Retinal pigment epithelial cell (primary cell): ENCODE measurements at places on chromosomes 2 and 18.

DNA sequence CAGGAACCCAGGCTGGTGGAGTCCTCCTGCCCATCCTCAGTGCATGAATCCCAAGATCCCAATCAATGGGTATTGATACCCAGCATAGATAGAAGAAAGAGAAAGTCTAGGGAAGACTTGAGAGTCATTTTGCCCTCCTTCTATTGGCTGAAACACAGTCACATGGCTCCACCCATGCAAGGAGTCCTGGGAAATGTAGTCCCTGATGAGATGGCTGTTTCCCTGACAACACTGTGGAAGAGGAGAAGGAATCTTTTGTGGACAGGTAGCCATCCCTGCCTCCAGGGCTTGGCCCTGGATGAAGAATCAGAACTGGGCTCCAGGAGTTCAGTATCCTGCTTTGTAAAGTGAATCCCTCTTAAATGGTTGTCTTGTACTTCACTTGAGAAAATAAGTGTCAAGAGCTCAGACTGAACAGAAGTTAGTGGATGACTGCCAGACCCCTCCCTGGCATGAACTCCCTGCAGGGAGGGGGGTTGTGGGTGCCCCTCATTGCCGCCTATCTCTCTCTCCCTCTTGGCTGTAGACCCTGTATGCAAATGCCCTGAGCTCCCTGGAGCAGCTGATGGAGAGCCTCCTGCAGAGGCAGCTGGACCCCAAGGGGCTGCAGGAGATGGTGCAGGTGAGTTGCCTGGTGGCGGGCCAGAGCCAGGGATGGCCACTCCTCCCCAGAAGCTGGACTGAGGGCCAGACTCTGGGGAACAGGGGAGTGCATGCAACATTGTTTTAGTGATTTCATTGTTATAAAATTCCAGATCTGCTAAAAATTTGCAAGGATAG is 36.1 kb downstream of the MROH2A start:
- no peak for DNase-seq

DNA sequence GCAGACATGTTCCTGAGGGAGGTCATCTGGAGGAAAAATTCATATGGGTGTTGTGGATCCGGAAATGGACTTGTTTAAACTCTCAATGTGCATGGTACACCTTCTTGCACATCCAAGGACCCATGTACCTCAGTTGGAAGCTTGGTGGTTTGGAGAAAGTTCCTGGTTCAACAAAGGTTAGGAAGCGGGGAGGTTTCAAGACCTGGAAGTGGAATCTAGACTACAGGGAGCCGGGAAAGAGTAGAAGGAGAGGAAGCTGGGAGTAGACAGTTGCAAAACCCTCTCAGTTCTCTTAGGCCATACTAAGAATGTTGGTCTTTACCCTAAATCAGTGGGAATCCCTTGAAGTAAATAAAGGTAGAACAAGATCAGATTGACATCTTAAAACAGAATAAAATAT is 209.8 kb upstream of the SPOPL start:
- DNase-seq, result no peak

DNA sequence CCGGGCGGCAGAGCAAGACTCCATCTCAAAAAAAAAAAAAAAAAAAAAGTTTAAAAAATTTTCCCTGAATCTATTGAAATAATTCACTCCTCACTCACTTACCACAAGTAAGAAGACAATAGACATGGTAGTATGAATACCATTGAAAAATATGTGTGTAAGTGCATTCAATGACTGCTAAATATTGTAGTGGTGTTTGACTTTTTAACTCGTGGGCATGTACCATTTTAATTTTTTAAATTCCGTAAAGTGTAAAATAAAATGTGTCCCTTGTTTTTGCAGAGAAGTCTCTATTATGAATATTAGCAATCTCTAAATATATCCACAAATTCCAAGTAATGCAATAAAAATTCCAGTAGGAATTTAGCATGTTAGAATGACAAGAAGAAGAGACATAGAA is 134.1 kb downstream of the COPS8 start:
- no peak for DNase-seq

GRCh38 chr2:227161947-227162346 is 2.1 kb downstream of the COL4A4 start:
- no peak for DNase-seq

DNA sequence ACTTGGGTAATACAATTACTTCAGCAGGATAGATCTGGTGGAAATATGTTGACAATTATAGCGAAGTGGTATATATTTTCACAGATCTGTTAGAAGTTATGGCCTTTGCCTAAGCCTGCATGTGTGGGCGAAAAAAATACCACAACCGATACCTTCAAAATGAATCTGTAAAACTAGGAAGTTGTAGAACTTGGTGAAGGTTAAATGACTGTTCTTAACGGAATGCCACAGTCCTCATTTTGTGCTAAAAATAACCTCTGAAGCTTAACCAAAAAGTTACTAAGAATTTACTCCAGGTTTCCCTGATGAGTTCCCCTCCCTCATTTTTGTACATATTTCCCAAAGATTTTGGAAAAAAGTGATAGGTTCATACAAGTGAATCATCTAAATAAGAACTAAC is 550.7 kb downstream of the THSD7B start:
- DNase-seq, result no peak

DNA sequence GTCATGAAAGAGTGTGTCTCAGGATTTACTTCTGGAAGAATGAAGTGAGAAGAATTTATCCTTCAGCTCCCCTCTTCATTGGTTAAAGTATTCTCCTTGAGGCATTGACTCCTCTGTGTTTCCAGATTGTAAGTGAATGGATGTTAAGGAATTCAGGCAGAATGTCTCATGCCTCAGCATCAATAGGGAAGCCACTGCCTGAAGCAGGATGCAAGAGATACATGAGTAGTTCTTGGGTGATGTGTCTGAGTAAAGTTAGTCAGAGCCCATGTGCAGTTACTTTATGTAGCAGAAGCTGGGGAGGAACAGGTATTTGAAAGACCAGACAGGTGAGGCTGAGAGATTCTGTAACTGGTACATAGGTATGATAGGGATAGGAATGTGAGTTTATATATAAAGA is 34.0 kb upstream of the TMEFF2 start:
- DNase-seq, result no peak

- DNase-seq, result no peak
Measured at GRCh38 chr2:197661626-197662025, 13.8 kb downstream of the RFTN2 start.

- DNase-seq, result peak; percentile 0
Measured at GRCh38 chr2:184113696-184114403, 484.5 kb upstream of the ZNF804A start.

DNA sequence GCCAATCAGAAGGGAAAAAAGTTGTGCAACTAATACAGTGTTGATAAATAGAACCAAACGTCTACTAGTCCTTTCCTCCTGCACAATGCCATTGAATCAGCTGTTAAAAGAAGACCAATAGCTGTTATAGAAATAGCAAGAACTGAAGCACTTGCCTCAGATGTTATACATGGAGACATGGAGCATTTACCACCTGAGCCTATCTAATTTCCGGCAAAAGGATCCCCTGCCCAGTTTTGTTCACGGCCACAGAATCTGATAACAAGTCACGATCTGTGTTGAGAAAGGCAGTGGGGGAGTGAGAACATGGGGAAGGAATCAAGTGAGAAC is 285.4 kb downstream of the ZEB2 start:
- DNase-seq, result no peak

- DNase-seq, result no peak
Measured at GRCh38 chr2:170716851-170717598, 1.9 kb downstream of the SP5 start.

DNA sequence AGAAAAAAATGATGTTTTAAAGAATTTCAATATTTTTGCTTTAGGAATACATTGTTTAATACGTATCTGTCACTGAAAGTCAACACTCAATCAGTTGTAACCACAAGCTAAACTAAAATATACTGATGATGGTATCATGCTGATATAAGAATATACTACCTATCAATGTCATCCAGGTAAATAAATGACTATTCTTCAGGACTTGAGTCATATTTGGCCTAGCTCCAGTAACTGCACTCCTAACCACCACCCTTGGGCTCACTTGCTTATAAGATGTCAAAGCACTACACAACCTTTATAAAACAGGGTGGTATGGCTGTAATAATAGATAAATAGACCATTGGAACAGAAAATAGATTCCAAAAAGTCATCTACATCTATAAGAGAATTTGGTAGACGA is 48.8 kb downstream of the RND3 start:
- DNase-seq, result no peak

DNA sequence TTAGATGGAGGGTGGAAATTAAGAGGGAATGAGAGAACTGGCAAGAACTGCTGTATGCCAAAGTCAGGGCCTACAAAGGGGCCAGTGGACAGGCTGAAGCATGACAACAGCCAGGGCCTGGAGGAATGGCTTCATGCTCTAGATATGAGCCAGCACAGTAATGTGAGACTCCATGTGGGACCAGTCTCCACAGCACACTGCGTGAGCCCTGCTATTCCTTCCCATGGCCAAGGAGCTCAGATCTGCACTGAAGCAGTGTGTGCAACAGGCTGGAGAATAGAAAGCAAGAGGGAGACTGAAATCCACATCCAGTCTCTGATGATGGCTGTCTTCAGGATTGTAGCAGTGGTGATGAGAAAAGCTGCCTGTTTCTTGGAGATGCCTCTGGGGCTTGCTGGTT is 162.8 kb downstream of the TPGS2 start:
- no peak for DNase-seq
